ENCODE measurements at places on chromosomes 5 and 9. TPM values are rescaled to one million over a fixed set of nuclear protein-coding genes. Genes with fewer than 3 reads are reported as not detected.

ACTBL2 gene
- not detected for total RNA-seq

TMEM215 gene
- not detected for total RNA-seq

ZNF618 gene
- 0.55 TPM for total RNA-seq

IFNA13 gene
- not detected for total RNA-seq

ORM1 gene
- not detected for total RNA-seq

PCDHGA8 gene
- not detected for total RNA-seq

RABGAP1 gene
- total RNA-seq: 22.2 TPM

PCDHB7 gene
- not detected for total RNA-seq

ANGPTL2 gene
- total RNA-seq: not detected

ADAMTSL1 gene
- total RNA-seq: not detected

SLC1A3 gene
- total RNA-seq: 0.37 TPM

ITGA1 gene
- total RNA-seq: 26.3 TPM

FAM221B gene
- not detected for total RNA-seq

GPX8 gene
- total RNA-seq: not detected

DNA sequence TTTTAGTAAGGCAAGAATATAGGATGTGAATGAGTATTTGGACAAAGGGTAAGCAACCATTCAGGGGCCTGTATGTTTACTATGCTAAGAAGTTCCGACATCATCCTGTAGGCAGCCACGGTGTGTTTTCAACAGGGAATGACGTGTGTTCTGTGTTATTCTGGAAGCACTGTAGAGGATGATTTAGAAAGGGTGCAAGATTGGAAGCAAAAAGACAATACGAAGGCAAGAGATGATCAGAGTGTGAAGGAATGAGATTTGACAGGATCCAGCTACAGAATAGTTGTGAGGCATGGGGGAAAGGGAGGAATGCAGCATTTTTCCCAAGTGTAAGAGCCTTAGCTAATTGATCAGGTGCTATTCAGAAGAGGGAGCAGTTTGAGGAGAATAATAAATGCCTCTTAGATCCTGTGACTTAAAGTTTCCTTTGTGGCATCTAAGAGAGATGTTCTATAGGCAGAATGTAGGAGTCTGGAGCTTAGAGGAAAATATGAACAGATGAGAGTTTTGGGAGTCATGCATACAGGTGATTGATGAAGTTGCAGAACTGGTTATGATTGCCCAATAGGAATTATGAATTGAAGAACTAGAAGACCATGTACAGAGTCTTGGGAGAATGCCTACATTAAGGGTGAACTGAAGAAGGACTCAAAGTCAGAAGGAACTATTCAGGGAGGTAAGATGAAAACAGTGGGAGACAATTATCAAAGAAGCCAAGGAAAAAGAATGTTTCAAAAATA is 2.5 kb downstream of the SMC5 start:
- DNase-seq: no peak

DNA sequence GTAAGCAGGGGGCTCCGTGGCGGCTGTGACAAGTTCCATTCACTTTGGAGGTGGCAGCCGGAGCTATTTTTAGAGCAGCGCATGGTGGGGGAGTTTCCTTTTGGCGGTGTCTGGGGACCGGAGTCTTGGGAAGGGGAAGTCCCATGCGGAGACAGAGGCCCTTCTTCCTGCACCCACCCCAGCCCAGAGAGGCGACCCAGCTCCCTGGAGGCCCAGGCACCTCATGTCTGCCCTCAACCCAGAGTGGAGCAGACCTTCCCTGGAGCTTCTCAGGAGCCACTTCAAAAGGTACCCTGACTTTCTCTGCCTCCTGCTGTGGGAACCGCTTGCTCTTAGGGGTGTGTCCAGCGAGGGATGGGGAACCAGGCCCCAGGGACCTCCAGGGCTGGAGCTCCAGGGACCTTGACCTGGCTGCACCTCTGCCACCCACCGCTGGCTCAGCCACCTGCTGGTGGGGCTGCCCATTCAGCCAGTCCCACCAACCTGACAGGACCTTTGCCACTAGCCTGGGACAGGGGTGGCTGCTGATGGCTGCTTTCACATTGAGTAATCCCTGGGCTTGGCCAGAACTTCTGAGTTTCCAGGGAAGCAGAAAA is 34.1 kb downstream of the NEK6 start:
- no peak for DNase-seq

GRCh38 chr9:21833090-21833801 is 30.8 kb downstream of the MTAP start:
- DNase-seq: no peak

GRCh38 chr9:125674981-125675973 is 31.7 kb downstream of the MAPKAP1 start:
- DNase-seq: no peak

- DNase-seq: no peak
Measured at GRCh38 chr5:160064417-160064810, 54.8 kb downstream of the PWWP2A start.

- DNase-seq: no peak
Measured at GRCh38 chr9:91900055-91900796, 49.8 kb downstream of the ROR2 start.

- DNase-seq: no peak
Measured at GRCh38 chr9:124662561-124662960, 108.5 kb downstream of the NR6A1 start.

GRCh38 chr5:31232273-31232888 is 38.9 kb downstream of the CDH6 start:
- DNase-seq: no peak

GRCh38 chr9:71692337-71692736 is 76.0 kb downstream of the CEMIP2 start:
- no peak for DNase-seq

DNA sequence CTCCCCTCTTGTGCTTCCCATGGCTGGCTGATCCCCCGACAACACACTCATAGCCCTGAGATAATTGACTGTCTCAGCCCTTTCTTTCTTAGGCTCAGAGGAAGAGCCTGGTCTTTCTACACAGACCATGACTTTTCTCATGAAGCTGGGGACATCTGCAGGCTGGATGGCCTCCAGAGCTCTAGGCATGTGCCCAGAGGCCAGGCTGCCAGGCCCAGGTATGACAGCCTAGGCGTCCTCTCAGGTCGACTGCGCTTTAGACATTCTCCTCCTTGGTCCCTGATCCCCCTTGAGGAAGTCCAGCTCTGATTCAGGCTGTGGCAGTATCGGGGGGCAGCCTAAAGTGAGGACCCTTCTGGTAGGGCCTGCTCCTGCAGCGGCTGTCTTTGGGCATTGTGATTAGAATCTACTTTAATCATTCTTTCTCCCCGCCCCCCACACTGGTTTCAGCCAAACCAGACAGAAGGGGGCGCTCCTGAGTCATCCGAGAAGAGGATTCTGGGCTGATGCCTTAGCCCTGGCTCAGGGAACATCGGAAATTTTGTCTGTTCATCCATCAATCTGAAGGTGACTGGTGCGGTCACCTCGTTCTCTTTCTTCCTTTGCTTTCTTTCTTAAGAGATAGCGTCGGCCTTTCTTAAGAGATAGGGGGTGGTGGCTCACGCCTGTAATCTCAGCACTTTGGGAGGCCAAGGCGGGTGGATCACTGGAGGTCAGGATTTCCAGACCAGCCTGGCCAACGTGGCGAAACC is 66.5 kb upstream of the HSPA9 start:
- peak; percentile 64 for DNase-seq

GRCh38 chr5:129078660-129079059 is 15.9 kb upstream of the ISOC1 start:
- DNase-seq: no peak

DNA sequence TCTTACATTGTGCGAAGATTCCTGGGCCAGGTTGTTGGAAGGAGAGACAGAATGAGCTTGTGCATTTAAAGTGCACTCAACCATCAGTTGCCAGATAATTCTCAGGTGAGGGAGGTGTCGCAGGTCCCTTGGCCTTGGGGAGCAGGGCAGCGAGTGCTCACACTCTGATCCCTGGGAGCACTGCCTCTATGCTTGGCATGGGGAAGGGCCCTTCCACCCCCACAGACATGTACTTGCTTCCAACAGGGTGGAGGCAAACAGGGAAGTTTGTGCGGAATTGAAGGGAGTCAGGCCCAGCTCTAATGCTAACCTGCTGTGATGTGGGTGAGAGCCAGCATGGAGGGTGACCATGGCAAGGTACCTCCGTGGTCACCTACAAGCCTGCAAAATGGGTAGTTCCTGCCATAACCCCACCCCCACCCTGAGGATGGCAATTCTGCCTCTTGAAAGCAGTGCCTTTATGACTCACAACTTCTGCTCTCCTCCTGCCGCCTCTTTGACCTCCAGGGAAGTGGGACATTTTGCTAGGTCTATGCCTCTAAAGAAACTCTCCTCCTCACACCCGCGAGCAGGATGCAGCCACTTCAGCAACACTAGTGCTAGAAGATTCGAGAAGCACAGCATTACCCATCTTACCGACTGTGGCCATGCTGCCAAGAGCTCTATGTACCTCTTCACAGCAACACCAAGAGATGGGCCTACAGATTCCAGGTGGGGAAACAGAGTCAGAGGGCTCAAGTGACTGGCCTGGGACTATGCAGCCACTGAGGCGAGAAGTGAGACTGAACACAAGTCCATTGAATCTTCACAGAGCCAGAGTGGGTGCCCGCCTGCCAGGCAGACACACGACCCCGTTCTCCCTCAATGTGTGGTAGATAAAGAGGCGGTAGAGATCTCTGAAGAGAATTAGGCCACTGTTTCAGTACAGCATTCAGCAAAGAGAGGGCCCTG is 22.1 kb upstream of the SLC25A51 start:
- DNase-seq: peak; percentile 11

DNA sequence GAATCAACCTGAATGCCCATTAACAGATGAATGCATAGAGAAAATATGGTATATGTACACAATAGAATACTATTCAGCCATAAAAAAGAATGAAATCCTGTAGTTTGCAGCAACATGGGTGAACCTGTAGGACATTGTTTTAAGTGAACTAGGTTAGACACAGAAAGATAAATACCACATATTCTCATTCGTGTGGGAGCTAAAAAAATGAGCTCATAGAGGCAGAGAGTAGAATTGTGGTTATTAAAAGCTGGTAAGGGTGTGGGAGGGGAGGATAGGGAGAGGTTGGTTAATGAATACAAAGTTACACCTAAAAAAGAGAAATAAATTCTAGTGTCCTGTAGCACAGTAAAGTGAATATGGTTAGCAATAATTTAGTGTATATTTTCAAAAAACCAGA is 23.5 kb downstream of the PTTG1 start:
- DNase-seq: no peak

DNA sequence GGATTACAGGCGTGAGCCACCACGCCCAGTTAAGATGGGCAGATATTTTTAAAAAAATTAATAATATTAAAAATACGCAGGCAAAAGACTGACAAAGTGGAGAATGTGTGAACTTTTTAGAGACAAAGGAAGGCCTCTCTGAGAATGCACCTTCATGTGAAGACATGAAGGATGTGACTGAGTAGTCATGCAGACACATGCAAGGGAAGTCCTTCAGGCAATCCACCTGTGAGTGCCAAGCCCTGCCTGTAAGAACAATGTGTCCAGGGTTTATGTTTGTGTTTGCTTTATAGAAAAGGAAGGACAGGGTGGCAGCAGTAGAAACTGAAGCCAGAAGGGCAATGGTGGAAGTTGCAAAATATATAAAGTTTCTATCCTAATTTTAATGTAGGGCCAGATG is 169.2 kb downstream of the EDIL3 start:
- DNase-seq: no peak

- DNase-seq: no peak
Measured at GRCh38 chr5:179298181-179298993, 46.9 kb downstream of the ADAMTS2 start.

GRCh38 chr5:136655468-136655867 is 290.1 kb upstream of the TRPC7 start:
- DNase-seq: no peak

DNA sequence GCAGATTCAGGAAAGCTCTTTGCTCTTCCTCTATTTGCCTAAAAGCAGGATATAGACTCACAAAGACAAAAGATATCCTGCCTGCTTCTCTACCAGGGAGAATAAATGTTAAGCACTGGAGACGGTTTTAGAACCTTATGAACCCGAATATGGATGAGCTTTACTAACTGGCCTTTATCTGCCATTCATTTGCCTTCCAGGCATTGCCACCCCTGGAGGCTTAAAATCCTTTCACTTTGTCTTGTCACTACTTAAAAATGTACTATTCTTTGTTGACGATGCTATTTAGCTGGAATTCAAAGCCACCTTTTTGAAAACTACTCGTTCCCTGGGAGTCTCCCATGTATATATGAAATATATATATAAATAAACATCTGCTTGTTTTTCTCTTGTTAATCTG is 23.2 kb upstream of the LVRN start:
- DNase-seq: no peak

- no peak for DNase-seq
Measured at GRCh38 chr9:72925126-72925789, 27.6 kb downstream of the ALDH1A1 start.

GRCh38 chr5:76660360-76660759 is 37.2 kb upstream of the F2RL2 start:
- DNase-seq: no peak

DNA sequence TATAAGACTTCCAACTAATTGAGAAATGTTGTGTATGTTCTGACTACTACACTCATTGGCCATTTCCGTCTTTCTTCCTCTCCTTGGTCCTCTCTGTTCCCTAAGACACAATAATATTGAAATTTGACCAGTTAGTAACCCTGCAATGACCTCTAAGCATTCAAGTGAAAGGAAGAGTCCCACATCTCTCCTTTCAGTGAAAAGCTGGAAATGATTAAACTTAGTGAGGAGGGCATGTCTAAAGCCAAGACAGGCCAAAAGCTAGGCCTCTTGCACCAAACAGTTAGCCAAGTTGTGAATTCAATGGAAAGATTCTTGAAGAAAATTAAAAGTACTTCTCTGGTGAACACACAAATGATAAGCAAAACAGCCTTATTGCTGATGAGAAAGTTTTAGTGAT is 122.5 kb downstream of the PRR16 start:
- no peak for DNase-seq

GRCh38 chr5:83657807-83658525 is 62.7 kb downstream of the HAPLN1 start:
- DNase-seq: no peak

GRCh38 chr5:163695830-163696578 is 190.6 kb downstream of the MAT2B start:
- DNase-seq: no peak

Data from CD8-positive, alpha-beta memory T cell (primary cell).